PC-9 (cell line): ENCODE measurements at places on chromosomes 4 and X. TPM values are rescaled to one million over a fixed set of nuclear protein-coding genes. Genes with fewer than 3 reads are reported as not detected.

GRCh38 chr4:140789759-140790158 is 33.6 kb upstream of the TBC1D9 start:
- no peak for DNase-seq

DNA sequence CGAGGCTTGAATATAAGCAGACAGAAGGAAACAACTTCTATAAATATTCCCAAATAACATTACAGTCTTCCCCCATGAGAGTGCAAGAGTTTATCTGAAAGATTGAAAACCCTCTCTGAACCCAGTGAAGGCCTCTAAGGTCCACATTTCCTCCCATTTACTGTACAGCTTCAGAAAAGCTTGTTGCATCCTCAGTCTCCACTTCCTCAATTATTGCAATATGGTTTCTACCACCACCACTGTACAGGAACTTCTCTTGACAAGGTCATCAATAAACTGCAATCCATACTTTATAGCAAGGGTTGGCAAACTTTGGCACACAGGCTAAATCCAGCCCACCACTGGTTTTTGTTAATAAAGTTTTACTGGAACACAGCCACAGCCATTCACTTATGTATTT is 239.0 kb downstream of the THOC2 start:
- no peak for DNase-seq

- DNase-seq = no peak
Observed at GRCh38 chrX:47143894-47144625, 442 bp downstream of the NDUFB11 start.

The AWAT2 gene
- not detected in 2 replicates for total RNA-seq

GRCh38 chr4:38002451-38003071 is 42.4 kb downstream of the PTTG2 start:
- DNase-seq = peak; percentile 40

GRCh38 chrX:153776120-153776599 is 4.7 kb upstream of the SRPK3 start:
- no peak for DNase-seq

- no peak for DNase-seq
Observed at GRCh38 chr4:28427306-28428085, 1566.9 kb downstream of the STIM2 start.

The GPC4 gene
- 4.4 and 4.7 TPM in 2 replicates for total RNA-seq

The FAM120C gene
- 21.6 and 22.0 TPM in 2 replicates for total RNA-seq

The ZNF732 gene
- not detected in 2 replicates for total RNA-seq

DNA sequence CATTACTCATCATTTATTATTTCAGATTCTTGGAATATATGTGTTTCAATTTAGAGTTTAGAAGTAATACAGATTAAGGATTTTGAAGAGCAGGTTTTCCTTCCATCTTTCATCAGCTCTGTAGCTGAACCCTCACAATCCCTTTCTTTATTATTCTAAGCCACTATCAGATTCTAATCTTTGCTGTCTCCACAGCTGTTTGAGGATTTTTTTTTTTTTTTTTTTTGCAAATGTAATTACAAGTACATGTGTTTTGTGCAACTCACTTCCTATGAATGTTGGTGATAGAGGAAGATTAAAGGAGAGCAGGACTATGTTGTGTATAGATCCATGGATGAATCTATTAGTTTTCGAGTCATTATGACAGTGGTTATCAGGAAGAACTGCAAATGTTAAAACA is 87.4 kb upstream of the TENM3 start:
- DNase-seq = no peak

DNA sequence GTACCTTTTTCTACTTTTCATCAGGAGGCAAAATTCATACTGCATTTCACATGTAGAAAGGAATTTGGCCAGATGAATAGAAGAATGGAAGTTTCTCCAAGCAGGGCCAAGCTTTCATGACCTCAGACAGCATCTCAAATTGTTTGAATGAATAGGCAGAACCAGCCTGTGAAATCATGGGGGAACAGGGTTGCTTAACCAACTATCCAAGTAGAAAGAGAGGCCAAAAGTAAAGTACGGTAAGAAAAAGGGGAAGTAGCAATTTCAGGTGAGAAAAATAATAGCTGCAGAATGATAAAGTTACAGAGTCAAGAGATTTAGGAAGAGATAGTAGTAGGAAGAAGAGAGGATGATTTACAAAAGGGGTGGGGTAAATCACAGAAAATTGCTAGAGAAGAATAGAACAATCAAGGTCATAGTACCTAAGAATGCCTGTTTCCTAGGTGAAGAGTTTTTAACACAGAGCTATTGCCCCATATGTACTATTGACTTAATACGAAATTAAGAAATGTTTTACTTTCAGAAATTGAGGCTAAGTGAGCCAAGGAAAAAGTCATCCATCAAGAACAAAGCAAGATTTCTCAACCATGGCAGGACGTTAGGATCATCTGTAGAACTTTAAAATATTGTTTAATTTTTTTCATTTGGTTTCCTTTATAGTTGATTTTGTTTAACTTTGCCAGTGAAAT is 177.1 kb upstream of the TET2 start:
- no peak for DNase-seq

DNA sequence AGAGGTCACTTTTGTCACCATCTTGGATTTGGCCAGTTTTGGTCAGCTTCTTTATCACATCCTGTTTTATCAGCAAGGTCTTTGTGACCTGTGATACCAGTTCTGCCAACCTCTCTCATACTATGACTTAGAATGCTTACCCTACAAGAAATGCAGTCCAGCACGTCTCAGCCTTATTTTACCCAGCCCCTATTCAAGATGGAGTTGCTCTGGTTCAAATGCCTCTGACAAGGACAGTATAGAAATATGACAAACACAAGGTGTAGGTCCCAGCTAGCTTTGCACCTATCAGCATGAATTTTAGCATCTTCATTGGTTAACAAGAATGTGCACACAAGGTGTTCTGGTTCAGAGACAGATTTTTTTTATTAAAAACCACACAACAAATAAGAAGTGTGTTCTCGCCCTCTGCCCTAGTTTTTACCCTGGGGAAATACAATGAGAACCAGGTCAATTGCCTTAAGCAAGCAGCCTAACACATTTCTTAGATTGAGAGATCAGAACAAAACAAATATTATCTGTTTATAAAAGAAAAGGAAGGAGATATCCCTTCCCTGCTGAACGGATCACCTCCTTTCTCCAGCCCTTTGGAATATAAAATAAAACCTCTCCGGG is 962.3 kb upstream of the PRKX start:
- no peak for DNase-seq

The CFI gene
- total RNA-seq = 1.6 and 2.2 TPM in 2 replicates

The VCX3A gene
- total RNA-seq = 0.85 and 2.3 TPM in 2 replicates

- no peak for DNase-seq
Observed at GRCh38 chrX:15956681-15957080, 102.1 kb upstream of the AP1S2 start.

DNA sequence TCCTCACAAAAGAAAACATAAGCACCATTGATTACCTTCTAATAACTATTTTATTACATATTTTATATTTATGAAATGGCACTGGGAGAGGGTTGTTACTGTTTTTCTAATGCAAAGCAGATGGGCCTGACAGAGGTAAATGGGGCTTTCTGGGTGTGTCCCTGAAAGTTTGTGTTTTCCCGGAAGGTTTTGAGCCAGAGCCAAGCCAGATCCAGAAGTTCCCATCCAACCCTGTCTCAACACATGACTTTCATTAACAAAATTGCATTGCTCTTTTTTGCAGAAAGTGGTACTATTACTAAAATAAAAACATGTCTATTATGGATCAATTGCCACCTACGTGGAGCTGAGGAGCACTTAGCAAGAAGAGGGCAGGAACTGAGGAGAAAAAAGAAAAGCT is 181.3 kb downstream of the RAB28 start:
- DNase-seq = no peak
